NCI-H1436 treated with DMSO at 0.1 percent for 48 hours (cell line): ENCODE measurements at places on chromosomes 7 and 10.

GRCh38 chr10:85510682-85511081 lies 855.9 kb downstream of the GRID1 start:
- DNase-seq = no peak

DNA sequence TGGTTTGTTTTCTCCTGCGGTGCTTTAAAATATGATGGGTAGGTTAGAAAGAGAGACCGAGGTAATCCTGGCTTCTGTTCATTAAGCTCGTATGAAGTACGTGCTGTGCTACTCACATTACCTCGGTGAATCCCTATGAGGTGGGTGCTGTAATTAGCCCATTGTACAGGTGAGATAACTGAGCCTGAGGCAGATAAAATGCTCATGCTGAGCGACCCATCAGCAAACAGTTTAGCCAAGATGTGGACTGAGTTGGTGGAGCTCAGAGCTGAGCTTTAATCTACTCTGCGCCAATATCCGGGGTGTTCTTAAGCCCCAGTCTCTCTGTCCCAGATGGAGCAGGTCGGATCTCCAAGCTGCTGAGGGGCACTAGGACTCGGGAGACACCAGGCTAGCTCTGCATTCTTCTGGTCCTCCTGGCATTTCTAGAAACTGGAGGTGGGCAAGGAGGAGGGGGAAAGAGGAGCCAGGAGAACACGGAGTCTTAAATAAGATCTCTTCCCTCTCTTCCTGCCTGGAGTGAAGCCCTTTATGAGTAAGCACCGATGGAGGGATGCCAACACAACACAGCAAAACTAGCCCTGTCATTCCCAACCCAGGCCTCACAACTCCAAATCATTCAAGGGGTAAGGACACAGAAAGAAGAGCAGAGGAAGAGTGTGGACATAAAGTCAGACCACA lies 458.5 kb downstream of the KCNMA1 start:
- DNase-seq = no peak

DNA sequence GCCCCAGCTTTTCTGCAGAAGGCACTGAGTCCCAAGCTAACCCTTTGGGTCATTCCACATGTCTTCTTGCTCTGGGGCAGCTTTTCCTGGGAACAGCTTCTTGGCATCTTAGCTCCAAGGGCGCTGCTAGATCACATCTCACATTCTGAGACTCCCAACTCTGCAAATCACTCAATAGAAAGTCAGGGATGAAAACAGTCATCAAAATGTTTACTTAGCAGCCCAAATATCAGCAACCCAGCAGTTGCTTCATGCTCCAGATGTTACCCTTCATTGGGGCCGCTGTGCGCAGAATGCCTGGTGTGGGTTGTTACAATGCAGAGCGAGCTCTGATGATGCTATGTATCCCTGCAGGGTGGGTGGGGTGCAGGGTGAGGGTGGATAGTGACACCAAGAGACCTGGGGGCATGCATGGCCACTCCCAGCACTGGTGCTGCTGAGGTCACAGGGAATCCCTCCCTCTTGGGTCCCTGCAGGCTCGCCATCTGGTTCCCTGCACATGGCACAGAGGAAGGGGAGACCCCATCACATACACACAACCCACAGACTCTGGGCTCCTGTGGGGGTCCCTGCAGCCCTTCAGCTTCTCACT lies 19.0 kb downstream of the WDFY4 start:
- DNase-seq = no peak

- no peak for DNase-seq
These were observed 150.5 kb downstream of the THSD7A start for GRCh38 chr7:11681461-11681860.

- DNase-seq = no peak
These were observed 30.8 kb upstream of the SMNDC1 start for GRCh38 chr10:110335314-110336064.

GRCh38 chr7:80699045-80699638 lies 60.7 kb downstream of the CD36 start:
- no peak for DNase-seq

- no peak for DNase-seq
These were observed 13.0 kb upstream of the TES start for GRCh38 chr7:116197360-116197759.

DNA sequence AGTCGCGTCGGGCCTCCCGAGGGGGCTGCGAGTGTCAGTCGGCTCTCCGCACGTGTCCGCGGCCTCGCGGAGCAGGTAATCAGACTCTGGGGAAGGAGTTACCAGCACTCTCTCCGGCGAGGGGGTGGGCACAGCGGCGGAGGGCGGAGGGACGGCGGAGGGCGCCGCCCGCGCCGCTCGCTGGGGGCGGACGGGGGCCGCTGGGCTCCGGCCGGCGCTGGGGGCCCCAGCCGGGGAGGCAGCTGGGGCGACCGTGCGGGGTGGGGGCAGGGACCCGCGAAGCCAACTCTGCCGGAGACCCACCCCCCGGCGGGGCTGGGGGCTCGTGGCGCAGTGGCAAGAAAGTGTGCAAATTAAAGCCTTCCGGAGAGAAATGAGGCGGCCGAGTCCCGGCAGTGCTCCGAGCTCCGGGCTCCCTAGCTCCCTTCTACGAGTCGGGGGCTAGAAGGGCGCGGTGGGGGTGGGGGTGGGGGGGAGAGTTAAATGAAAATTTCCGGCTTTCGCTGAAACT lies at the start of gene CDK6:
Gene CDK6 (minus strand): TSS at position 85 of the 511 bp plus-strand sequence. CDS start 3,250 bp downstream, outside the sequence.
- DNase-seq = no peak

- DNase-seq = no peak
These were observed 1.9 kb upstream of the EPHA1 start for GRCh38 chr7:143410521-143411004.

DNA sequence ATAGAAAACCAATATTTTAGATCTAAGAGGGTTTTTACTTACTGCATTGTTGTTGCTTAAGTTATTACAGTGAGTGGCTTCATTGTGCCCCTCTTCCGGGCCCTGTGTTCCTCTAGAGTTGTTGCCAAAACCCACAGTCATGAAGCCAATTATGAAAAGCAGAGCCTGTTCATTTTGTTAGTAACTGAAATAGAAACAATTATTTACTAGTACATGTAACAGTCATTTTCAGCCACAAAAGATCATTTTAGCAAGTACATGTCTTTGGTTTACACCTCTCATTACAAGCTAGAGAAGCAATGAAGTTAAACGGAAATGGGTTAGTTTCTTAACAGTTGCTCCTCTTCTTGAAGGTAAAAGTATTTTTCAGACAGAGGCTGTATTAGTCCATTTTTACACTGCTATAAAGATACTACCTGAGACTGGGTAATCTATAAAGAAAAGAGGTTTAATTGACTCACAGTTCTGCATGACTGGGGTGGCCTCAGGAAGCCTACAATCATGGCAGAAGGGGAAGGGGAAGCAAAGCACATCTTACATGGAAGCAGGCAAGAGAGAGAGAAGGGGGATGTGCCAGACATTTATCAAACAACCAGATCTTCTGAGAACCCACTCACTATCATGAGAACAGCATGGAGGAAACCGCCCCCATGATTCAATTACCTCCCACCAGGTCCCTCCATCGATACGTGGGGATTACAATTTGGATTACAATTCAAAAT lies 380.5 kb downstream of the SFMBT2 start:
- no peak for DNase-seq

DNA sequence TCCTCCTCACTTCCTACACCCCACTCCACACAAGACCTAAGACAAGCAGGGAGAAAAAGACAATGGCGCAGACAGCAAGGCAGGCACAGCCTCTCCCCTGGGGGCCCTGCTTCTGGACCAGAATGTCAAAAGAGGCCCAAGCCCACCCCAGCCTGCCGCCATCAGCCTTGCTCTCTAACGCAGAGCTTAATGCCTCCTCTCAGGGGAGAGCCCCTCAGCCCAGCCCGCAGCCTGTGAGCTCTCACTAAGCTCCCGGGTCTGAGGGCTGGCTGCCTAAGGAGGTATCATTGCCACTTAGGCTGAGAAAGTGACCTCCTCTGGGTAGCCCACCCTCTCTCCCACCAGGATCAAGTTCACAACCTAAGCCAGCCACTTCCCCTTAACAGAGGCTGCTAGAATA lies 16.7 kb downstream of the SLIT1 start:
- no peak for DNase-seq

DNA sequence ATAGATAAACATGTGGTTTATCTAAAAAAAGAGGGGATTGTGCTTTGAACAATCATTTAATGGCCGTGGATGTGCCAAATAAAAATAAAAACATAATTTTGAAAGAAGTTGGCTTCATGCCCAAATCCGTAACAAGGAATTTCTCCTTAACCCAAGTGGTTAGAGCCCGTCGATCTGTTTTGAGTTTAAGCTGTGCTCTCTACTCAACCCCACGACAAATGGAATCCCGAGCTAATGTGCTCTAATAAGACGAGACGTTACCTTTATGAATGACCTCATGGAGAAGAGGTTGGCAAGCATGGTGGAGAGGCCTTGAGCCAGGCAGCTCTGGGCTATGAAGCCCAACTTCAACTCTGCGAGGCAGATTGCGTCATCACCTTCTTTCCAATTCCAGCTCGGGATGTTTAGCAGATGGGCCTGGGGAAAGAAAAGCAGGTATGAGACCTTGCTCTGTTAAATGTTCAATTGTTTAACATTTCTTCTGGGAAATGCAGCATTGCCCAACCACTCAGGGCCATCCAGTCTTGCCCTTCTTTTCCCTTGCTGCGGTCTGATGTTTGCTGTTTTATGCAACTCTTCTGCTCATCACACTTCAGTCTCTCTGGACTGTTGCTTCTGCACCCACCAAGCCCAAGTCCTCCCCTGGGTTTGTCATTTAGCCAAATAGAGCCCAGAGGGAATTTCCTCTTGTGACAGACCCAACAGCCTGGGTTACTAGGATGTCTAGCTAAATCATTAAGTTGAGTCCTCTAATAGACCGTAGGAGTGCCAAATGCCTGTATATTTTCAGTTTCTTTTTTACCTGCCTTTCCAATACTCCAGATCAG lies 564.6 kb downstream of the KCNMA1 start:
- DNase-seq = no peak

DNA sequence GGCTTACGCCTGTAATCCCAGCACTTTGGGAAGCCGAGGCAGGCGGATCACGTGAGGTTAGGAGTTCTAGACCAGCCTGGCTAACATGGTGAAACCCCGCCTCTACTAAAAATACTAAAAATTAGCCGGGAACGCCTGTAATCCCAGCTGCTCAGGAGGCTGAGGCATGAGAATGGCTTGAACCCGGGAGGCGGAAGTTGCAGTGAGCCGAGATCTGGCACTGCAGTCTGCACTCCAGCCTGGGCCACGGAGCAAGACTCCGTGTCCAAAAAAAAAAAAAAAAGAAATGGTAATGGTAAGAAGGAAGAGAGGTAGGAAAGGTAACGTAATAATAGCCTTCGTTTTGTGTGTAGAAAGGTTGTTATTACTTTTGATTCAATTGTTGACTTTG lies 1.2 kb downstream of the HSPA14 start:
- no peak for DNase-seq

DNA sequence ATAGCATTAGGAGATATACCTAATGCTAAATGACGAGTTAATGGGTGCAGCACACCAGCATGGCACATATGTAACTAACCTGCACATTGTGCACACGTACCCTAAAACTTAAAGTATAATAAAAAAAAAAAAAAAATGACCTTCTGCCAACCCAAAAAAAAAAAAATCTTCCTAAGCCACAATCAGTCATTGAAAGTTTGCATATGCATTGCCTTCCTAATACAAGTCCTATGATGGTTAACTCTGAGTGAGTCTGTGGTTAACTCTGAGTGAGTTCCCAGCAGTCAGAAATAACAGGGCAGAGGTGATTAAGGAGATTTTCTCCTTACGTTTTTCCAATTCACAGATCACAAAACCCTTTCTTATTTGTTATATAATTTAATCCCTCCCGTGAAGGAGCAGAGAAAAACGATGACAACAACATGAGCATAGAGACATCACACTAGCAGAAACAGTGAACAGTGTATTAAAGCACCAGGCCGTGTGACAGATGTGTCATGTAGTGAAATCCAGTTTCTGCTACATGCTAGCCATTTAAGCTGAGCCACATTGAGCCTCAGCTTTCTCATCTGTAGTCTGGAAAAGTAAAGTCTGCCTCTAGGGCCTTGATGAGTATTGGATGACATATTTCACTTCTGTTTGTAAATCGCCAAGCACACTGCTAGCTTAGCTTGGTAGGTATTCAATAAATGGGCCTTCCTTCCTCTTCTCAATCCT lies 7.4 kb upstream of the RNF148 start:
- no peak for DNase-seq
